ENCODE measurements at places on chromosomes 6 and 20. TPM values are rescaled to one million over a fixed set of nuclear protein-coding genes. Genes with fewer than 3 reads are reported as not detected.

GRCh38 chr6:6105472-6106036, 98.8 kb upstream of the NRN1 start:
- no peak for DNase-seq

DNA sequence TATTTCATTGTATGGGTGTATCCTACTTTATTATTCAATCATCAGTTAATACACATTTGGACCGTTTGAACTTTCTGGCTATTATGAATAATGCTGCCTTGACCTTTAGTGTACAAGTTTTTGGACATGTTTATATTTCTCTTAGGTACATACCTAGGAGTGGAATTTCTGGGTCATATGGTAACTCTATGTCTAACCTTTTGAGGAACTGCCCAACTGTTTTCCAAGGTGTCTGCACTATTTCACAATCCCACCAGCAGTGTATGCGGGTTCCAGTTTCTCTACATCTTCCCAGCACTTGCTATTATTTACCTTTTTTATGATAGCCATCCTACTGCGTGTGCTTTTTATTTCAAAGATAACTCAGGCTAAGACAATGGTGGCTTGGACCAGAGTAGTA, 14.3 kb upstream of the SLC13A3 start:
- no peak for DNase-seq

The ATG5 gene
- 41.4 TPM for total RNA-seq

The CYP21A2 gene
- 1.3 TPM for total RNA-seq

The IL17F gene
- total RNA-seq, result 241 TPM

GRCh38 chr6:56361812-56362211, 114.4 kb upstream of the COL21A1 start:
- no peak for DNase-seq

- no peak for DNase-seq
These were observed 5.4 kb upstream of the GINM1 start for GRCh38 chr6:149560736-149561135.

DNA sequence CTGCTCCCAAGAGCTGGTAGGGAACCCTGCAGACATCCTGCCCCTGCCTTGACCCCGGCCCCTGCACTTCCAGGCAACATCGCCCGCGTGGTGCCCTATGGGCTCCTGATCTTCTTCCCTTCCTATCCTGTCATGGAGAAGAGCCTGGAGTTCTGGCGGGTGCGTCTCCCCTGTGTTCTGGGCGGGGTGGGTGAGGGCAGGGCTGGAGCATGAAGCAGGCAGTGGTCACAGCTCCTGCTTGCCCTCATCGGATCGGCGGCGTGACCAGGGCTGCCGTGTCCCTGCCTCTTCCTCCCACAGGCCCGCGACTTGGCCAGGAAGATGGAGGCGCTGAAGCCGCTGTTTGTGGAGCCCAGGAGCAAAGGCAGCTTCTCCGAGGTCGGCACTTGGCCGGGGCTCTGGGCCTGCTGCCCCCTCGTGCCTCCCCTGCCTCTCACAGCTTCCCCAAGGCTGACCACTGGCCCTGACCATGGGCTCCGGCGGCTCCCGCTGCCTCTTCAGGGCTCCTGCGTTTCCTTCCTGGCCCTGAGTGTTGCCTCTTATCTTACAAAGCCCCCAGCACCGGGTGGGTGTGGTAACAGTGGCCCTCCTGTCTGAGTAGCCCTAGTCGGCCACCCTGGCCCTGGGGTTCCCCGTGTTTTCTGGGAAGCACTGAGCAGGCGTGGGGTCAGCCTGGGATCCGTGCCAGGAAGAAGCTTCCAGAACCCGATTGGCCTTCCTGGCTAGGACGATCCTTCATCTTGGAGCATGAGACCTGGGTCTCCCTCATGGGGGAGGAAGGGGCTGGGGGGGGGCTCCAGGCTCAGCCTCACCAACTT, 8.0 kb upstream of the TNFRSF6B start:
- no peak for DNase-seq

- DNase-seq, result no peak
These were observed 256.3 kb upstream of the SASH1 start for GRCh38 chr6:148086386-148086785.

DNA sequence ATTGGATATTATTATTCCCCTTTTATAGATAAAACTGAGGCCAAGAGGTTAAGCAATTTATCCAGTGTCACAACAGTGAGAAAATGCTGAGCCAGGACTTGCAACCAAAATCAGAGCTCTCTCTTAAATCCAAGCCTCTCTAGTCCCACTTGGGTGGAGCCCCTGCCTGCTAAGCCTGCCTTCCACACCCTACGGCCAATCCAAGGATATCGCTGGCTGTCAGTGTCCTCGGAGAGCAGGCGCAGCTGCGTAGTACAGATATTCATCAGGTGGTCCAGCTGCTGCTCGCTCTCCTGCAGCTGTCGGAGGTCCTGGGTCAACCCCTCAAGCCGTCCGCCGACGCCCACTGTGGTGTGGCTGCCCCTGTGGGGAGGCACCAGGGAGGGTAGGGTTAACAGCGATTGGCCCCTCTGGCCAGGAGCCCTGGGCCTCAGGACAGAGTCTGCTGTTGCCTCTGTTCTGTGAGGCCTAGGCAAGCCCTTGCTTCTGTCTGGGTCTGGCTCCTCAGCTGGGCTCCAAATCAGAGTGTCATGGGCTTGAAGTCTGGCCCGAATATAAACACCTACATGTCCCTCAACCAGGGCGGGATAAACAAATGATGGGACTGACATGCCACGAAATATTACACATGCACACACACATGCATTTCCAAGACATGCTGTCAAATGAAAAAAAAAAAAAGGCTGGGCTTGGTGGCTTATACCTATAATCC, 3.9 kb upstream of the NECAB3 start:
- no peak for DNase-seq

DNA sequence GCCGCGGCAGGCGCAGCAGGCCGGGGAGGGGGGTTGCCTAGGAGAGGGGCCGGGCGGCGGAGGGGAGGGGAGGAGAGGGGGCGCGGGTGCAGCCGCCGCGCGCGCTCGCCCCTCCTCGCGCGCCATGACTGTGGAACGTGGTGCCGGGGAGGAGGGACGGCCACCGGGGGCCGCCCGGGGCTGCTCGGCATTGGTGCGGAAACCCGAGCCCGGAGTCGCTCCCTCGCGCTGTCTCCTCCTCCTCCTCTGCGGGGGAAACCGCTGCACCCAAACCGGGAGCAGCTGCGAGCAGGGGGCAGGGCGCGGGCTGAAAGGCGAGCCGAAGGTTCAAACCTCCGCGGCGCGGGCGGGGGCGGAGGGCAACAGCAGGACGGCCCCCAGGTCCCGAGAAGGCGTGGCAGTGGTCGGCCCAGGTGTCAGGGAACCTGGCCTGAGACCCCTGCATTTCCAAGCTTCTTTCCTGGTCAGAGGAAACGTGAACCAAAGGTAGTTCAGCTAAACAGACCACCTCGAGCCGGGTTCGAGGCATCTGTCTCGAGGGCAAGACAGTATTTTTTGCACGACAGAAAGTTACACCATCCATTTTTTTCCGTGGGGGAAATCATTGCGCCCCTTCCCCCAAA, 1.4 kb upstream of the TRERF1 start:
- DNase-seq, result peak; percentile 89

DNA sequence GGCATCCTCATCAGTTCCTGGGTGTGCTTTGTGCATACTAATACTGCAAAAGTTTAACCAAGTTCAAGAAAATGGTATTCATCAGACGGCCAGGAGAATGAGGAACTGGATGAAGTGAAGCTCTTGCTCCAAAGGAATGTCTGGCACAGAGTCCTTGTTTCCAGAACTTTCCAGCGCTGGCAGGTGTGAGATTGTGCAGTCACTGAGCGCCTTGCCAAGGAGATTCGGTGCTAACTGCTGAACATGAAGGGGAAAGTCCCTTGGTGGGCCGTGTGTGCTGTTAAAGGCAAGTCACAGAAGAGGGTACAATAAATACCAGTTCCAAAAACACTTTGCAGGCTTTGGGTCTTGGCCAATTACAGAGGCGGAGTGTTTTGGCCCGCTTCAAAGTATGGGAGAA, 262.3 kb upstream of the SOX4 start:
- no peak for DNase-seq

- no peak for DNase-seq
These were observed 1.8 kb upstream of the LRRC73 start for GRCh38 chr6:43511824-43512415.

- DNase-seq, result no peak
These were observed 26.9 kb downstream of the NRN1 start for GRCh38 chr6:5979650-5980420.

DNA sequence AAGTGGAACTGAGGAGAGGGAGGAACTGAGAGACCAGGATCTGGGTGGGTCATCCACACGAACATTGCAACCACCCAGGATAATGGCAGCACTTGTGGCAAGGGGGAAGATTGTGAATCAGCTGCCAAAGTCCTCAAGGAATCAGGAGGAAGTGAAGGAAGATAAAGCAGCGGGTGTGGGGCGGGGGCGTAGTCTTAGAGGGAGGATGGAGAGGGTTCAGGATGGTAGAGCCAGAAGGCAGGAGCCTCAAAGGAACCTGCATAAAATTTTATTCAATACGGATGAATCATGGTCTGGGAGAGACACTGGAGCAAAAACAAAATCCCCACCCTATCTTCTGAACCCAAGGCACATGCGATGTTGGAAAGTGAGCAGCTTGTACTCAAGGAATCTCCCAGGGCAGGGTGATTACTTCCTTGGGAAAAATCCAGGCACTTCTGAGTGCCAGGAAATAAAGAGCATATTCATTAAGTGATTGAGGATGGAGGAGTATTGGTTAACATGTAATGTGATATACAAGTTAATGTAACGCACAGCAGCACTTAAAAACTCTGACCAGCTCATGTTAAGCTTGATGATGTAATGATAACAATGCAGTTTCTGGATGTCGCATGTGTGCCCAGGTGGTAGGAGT, 82.0 kb upstream of the B3GAT2 start:
- DNase-seq, result no peak

The FAM209A gene
- 4.7 TPM for total RNA-seq

The SYNDIG1 gene
- total RNA-seq, result not detected

GRCh38 chr20:32731882-32732266, 11.4 kb downstream of the COMMD7 start:
- DNase-seq, result no peak

- no peak for DNase-seq
These were observed 26.3 kb downstream of the BHLHE23 start for GRCh38 chr20:62980380-62980960.

GRCh38 chr6:142823256-142823902, 121.6 kb downstream of the HIVEP2 start:
- no peak for DNase-seq

DNA sequence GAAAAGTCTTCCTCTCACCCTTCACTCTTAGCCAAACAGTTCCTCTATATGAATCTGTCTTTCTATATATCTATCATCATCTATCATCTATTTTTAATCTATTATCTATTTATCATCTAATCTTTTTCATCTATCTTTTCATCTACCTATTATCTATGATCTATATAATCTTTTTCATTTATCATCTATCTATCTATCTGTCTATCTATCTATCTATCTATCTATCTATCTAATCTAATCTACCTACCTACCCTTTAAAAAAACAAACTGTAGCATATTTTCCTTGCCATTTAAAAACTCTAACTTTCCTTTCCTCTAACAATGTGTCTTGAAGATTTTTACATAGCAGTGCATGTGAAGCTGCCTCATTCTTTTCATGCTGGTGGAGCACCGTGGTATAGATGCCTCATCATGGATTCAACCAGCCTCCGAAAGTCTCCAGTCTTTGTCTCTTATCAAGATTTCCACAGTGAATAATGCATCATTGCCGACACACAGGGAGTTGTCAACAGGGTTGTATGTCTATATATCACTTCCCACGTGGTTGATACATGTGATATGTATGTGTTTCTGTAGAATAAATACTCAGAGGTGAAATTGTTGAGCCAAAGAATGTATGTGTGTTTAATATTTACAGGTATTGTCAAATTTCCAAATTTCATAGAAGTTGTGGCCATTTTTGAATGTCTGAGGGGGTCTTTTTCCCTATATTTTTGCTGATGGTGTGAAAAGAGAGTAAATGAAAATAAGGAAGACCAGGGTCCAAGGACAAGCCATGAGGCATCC, 51.3 kb downstream of the VEGFA start:
- DNase-seq, result no peak

The TRIM15 gene
- total RNA-seq, result 0.20 TPM

GRCh38 chr6:40882323-40882997, 156.6 kb downstream of the UNC5CL start:
- no peak for DNase-seq

The MDFI gene
- total RNA-seq, result not detected

DNA sequence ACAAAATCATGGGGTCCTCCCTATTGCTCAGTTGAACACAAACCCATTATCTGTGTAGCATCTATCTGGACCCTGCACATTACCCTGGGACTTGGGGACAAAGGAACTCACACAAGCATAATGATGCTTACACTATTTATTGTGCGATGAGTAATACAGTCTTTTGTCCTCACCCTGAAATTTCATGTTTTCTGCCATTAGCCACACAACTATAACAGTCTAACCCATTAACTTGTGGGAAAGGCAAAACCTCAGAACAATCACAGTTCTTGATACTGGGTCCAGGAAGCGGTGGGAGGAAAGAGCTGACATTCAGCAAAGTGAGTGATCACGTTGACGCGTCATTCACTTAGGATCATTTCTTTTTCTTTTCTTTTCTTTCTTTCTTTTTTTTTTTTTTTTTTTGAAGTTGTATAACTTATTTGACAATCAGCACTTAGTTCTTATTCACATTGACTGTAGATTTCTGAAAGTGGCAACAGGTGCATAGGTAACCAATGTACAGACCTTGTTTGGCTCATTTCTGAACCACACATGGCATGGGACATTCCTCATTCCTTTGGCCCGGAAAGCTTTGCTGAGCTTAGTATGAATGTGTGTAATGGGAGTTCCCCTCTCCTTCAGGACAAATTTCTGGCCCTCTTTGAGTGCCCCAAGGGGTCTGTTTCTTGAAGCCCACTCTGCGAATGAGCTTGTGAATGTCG, 94.8 kb upstream of the CNKSR3 start:
- no peak for DNase-seq

- no peak for DNase-seq
These were observed 19.5 kb upstream of the MAP3K4 start for GRCh38 chr6:160972111-160972510.

- DNase-seq, result no peak
These were observed 77.8 kb downstream of the COL9A1 start for GRCh38 chr6:70225055-70225454.

DNA sequence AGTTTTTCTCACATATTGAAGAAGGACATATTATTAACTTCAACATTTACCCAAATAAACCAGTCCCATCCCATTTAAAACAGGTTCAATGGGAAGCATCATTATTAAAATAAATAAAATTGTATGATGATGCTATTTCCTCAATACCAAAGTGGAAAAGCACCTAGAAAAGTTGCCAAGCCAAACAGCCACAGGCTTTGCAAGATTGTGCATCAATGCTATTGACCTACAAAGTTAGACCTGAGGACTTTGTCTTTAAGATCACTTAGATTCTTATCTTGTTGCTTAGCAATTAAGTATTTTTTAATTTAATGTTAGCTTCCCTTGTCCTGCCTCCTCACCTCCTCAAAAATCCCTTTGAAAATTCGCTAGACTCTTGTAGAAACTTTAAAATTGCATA, 132.1 kb downstream of the SAMD5 start:
- no peak for DNase-seq

- DNase-seq, result no peak
These were observed 907.5 kb downstream of the C6orf118 start for GRCh38 chr6:164401871-164402270.
